Activated CD4-positive, alpha-beta memory T cell treated with anti-CD3 and anti-CD28 coated beads for 36 hours (primary cell): ENCODE measurements at places on chromosomes 5 and 9. TPM values are rescaled to one million over a fixed set of nuclear protein-coding genes. Genes with fewer than 3 reads are reported as not detected.

Gene GPR150
- 0.50 TPM for total RNA-seq

DNA sequence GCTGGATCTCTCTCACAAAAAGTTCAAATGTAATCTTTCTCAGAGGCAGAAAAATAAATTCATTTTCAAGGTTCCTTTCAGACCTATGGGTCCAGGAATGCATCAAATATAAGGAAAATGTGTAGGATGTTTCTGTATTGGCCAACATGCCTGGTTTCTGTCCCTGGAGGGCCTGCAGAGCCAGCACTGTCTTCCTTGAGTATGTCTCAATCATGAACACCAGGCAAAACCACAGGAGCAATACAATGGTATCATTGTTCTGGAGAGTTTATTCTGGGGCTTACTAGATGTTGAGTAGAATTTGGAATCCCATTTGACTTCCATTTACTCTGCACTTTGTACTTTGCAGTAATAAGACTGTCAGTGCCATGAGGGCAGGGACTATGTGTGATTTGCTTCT, 23.5 kb downstream of the INSYN2B start:
- DNase-seq, result no peak

- DNase-seq, result no peak
Measured at GRCh38 chr5:31754741-31755675, 116.1 kb downstream of the PDZD2 start.

GRCh38 chr5:98308231-98308630, 465.2 kb upstream of the RGMB start:
- DNase-seq, result no peak

GRCh38 chr5:124825250-124825982, 79.0 kb upstream of the ZNF608 start:
- DNase-seq, result no peak

GRCh38 chr5:101206534-101206933, 303.5 kb upstream of the ST8SIA4 start:
- no peak for DNase-seq
